Bronchial epithelial cell (primary cell): ENCODE measurements at places on chromosomes 7 and 10. TPM values are rescaled to one million over a fixed set of nuclear protein-coding genes. Genes with fewer than 3 reads are reported as not detected.

GRCh38 chr10:100670828-100671479 lies 74.4 kb upstream of the PAX2 start:
- no peak for DNase-seq

- DNase-seq, result no peak
These were observed 5.8 kb upstream of the ADARB2 start for GRCh38 chr10:1743141-1743540.

- DNase-seq, result no peak
These were observed 164.9 kb downstream of the ELMO1 start for GRCh38 chr7:37283716-37284115.

DNA sequence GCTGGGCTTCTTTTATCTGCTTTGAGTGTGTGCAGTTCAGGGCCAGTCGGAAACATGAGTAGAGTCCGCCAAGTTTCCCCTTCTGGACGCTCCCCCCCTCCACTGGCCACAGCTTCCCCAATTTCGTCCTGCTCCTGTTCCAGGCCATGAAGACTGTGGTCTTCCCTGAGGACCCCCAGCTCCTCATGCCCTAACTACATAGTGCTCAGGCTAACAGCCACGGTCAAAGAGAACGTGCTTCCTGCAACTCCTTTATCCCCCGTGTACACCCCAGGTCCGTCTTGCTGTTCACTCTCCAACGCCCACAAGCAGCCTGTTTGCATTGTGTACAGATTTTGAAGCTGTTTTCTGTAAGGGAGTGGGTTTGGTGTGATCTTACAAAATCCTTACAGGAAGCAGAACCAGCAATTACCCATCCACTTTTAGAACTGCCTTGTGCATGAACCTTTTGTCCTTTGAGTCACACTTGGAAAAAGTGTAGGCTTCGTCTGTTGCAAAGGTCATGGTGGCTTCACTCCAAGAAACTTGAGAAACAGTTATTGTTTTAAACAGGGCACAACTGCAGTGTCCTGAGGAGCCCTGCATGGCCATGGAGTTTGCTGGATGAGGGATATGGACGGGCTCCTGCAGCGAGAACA lies 77.0 kb upstream of the FAM20C start:
- DNase-seq, result no peak

- no peak for DNase-seq
These were observed 631.4 kb upstream of the POT1 start for GRCh38 chr7:125561006-125561405.

- DNase-seq, result no peak
These were observed 41.8 kb upstream of the LRGUK start for GRCh38 chr7:134085311-134085710.

DNA sequence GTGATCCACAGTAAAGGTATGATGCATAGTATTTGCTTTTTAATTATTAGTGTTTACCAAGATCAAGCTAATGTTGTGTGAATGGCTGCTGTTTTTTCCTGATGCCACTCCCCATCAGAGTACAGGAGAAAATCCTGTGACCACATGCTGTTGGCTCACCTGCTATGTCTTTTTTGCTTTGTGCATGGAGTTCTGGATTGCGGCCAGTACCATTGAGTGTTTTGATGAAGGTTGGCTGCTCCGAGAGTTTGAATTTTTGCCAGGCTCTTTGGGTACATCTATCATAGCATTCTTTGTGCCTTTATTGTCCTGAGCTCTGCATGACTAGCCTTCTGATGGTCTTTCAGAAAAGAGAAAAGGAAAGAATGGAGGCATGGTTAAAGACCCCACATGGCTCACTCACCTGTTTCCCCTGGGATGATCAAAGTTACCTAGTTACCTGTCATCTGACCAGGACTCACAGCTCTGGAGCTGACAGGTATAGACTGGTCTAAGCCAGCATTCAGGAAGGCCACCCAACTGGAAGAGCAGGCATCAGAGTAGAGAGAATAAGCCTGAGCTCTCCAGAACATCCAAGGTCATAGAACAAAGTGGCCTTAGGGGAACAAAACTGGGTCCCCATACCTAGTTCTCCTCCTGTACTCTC lies 11.8 kb upstream of the SGPL1 start:
- DNase-seq, result peak; percentile 73

- DNase-seq, result no peak
These were observed 610.5 kb downstream of the KCNMA1 start for GRCh38 chr10:77027141-77027540.

GRCh38 chr10:69906425-69906824 lies 104.7 kb downstream of the COL13A1 start:
- no peak for DNase-seq

DNA sequence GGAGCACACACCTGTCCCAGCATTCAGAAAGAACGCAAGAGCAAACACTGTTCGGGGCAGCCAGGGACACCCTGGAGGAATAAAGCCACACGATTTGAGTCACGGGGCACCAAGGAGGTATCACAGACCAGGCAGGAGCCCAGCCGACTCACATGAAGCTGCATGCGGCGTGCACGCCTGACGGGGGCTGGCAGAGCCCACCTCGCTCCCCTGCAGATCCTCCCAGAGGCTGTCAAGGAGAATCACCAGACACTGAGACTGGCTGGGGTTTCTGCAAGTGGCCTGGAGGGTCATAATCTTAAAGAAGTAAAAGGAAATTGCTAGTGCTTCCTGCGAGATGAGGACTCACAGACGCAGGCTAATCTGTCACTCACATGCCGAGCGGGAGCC lies 61.6 kb downstream of the TCERG1L start:
- no peak for DNase-seq

DNA sequence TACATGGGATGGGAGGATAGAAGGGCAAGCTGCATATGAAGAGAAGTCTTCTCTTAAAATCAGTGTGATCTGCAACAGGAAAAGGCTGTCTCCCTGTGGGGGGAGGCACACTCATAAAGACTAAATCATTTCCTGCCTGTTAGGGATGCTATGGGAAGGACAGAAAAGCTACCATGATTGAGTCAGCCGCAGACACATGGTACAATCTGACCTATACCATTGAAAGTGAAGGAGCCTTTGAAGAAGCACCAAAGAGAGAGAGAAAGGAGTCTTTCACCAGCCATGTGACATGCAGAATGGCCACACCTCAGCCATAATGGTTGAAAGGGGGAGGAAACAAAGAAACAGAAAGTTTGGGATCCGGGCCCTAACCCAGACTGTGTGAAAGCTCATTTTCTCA lies 29.1 kb downstream of the NUDCD3 start:
- DNase-seq, result peak; percentile 76

DNA sequence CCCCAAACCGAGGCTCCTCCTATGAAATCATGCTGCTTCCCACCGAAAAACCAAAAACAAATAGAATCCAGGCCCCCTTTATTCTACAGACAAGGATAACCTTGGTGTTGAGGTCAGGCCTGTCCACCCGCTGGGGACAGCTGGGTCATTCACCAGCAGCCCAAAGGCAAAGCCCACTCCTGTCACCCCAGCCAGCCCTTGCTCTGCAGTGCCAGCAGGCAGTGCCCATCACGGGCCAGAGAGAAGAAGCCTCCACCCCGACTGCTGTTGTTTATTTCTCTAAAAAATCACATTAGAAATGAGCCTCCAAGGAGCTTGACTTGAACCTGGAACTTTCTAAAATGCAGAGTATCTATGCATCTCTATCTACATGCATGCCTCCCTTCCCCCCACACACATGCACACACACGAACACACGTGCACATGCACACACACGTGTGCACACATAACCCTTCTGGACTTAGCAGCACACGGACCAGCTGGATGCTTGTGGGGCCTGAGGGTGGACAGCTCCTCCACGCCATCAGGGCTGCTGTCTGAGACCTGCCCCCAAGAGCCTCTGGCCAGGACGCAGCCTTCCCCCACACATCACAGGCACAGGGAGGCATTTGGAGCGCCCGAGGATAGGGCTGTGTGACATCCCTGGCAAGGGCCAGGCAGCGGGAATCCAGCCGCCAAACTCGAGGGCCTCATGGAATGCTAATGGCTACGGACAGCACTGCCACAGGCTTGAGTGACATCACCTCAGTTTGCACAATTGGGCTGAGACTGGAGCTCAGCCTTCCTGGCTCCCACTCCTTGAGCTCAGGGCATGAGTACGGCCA lies 22.8 kb downstream of the PRKAG2 start:
- no peak for DNase-seq

DNA sequence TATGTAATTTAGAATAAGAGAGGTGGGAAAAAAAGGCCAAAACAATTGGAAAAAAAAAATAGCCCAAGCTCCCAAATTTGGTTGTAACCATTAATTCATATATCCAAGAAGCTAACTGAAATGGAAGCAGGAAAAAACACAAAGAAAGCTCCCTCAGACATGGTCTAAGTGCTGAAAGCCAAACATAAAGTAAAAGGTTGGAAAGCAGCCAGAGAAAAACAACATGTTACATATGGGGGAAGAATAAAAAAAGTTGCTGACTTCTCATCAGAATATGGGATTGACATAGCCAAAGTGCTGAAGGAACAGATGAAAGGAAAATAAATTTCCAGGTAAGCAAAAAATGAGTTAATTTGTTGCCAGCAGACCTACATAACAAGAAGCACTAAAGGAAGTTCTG lies 40.3 kb downstream of the PDZD8 start:
- no peak for DNase-seq

DNA sequence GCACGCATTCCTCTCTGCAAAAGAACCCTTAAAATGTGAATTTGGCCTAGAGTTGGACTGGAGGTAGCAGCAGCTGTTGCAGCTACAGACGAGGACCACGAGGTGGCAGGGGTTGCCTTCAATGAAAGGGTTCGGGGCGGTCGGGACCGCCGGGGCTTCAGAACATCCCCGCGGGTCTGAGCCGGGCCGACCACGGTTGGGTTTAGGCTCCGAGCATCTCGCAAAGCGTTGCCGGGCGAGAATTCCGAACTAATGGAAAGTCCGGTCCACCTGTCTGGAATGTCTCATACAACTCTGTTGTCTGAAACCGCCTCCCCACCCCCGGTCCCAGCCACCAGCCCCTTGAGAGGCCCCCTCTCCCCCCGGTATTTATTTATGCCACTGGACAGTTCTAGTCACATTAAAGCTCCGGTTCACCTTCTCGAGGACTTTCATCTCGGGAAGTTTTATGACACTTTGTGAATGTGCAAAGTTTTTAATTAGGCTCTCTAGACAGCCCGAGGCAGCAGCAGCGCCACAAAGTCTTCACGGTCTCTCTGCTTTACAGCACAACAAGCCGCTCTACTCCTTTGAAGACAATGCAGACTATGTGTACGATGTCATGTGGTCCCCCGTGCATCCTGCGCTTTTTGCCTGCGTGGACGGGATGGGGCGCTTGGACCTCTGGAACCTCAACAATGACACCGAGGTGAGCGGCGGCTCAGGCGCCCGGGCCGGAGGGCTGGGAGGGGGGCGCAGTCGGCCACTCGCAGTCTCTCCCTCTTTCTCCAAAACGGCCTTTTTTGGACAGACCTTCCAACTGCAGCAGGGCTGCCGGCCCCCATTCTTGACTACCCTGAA lies 246.2 kb downstream of the SLC25A13 start:
- peak; percentile 30 for DNase-seq

- no peak for DNase-seq
These were observed 5.0 kb downstream of the LBX1 start for GRCh38 chr10:101224060-101224909.

The ADAM12 gene
- under 0.01 and 1.8 TPM in 2 replicates for total RNA-seq

The TRPV5 gene
- under 0.01 TPM in 1 of 2 replicates, not detected in the other for total RNA-seq

The FGFBP3 gene
- total RNA-seq, result 0.26 and 0.38 TPM in 2 replicates

The IL6 gene
- total RNA-seq, result 0.13 and 0.53 TPM in 2 replicates

The MMP21 gene
- total RNA-seq, result not detected in 2 replicates

The ZNF804B gene
- not detected in 2 replicates for total RNA-seq

The ATG9B gene
- under 0.01 and 0.26 TPM in 2 replicates for total RNA-seq

The NOLC1 gene
- 56.3 and 56.6 TPM in 2 replicates for total RNA-seq

The WEE2 gene
- not detected in 2 replicates for total RNA-seq

The RBM20 gene
- 1.8 TPM in 1 of 2 replicates, not detected in the other for total RNA-seq

The AFAP1L2 gene
- total RNA-seq, result 6.8 and 10.8 TPM in 2 replicates

The FAM25C gene
- total RNA-seq, result 9.3 TPM in 1 of 2 replicates, not detected in the other
